Osteocyte (in vitro differentiated cells): ENCODE measurements at places on chromosomes 13 and 19.

DNA sequence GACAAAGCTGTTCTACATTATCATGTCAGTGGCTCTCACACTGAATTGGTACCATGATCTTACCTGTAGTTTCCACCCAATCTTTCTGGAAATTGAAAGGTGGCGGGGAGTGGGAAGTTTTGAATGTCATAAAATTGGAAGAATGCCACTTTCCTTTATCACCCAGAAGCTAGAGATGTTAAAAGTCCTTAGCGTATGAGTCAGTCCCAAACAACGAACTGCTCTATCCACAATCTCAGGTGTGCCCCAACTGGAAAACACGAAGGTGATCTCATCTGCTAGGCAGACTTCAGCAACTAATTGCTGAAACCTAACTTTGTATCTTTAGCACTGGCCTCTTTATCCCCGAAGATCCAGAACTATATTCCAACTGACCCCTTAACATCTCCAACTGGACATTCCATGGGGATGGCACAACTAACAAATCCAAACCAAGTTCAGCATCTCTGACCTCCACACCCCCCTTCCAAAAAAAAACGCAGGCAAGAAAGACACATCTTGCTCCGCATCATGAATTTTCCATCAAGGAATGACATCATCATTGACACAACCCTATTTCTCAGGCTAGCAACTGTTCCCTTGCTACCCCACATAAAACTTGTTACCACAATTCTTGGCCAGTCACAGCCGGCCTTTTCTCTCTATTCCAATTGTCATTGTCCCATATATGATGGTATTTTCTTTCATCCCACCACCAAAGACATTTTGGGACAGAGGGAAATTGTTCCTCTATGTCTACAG lies 175.4 kb downstream of the KLF12 start:
- DNase-seq, result no peak

DNA sequence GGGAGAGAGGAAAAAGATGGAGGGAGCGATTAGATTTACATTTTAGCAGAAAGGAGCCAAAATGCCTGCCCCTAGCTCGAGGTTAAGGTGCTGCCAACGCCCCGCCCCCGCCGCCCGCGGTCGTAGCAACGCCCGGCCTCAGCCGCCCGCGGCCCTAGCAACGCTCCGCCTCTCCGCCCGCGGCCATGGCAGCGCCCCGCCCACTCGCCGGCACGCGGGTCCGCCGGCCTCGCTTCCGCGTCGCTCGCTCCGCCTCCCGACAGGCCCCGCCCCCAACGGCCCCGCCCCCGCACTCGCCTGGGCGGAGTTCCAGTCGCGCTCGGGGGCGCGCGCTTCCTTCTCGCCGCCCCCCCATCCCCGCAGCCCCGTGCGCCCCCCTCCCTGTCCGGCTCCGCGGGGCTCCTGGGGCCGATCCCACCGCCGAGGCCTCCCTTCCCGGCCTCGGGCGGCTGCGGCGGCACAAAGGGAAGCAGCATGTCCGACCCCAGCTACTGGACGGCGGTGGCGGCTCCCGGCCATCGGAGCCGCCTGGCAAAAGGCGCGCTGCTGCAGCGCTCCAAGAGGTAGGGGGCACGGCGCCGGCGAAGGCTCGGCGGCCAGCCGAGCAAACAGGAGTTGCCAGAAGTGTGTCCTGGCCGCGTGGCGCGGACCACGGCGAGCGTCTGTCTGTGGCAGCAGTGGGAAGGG lies 20.3 kb downstream of the MAST3 start:
- DNase-seq, result peak; percentile 95

DNA sequence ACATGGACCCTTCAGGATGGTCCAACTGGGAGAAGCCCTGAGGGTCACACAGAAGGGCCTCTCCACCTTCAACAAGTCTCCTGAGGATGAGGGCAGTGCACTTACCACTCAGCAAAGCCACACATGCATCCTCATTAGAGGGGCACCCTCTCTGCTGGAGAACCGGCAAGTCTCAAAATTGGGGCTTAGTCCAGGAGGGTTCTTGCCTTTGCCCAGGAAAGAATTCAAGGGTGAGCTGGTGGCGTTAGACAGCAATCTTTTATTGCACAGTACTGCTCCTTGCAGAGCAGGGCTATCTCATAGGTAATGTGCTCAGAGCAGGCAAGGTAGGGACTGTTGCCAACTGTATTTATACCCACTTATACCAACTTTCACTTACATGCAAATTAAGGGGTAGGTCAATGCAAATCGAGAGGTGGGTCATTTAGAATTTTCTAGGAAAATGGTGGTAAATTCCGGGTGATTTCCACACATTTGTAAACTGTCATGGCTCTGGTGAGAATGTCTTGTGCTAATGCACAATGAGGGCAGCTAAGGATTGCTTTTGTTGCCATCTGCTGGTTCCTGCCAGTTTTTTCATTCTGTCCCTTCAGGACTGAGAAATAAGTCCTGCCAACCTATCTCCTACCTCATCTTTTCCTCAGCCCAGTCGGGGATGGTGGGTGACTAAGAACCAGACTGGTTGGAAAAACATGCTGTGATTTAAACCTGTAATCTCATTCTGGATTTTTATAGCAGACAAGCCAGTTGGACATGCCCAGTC lies 27.8 kb upstream of the IGSF23 start:
- no peak for DNase-seq

DNA sequence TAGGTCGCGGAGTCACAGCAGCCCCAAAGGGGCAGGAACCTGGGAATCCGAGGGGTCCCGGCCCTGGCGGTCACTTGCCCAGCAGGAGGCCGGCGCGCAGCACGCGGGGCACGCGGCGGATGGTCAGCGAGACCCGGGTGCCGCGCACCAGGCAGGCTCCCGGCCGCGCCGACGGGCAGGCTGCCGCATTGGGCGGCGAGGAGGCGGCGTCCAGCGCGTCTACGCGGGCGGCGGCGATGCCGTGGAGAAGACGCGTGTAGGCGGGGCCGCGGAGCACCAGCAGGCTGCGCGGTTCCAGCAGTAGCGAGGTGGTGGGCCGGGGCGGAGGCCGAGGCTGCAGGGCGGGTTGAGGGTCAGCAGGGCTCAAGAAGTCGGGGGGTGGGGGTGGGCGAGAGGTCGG lies 607 bp upstream of the SYNE4 start:
- peak; percentile 85 for DNase-seq

- DNase-seq, result no peak
Observed at GRCh38 chr19:43735957-43736356, 18.8 kb downstream of the SMG9 start.

- no peak for DNase-seq
Observed at GRCh38 chr19:36916991-36917390, 859 bp downstream of the ZNF568 start.

DNA sequence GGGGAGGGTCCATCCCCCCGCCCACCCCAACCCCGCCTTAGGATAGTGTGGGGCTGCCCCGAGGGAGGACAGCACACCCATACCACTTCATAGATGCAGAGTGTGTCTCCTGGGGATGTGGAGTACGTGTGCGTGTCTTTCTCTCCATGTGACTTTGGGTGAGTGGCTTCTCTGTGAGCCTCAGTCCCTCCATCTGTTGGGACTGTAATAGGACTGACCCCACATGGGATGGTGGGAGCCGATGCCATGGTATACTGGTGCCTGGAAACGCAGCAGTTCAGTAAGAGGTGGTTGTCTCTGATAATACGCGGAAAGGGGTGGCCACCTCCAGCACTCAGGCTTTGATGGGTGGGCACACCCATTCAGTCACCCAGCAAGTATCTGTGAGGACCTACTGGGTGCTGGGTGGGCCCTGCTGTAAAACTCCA lies 816 bp upstream of the PRKD2 start:
- DNase-seq, result no peak

DNA sequence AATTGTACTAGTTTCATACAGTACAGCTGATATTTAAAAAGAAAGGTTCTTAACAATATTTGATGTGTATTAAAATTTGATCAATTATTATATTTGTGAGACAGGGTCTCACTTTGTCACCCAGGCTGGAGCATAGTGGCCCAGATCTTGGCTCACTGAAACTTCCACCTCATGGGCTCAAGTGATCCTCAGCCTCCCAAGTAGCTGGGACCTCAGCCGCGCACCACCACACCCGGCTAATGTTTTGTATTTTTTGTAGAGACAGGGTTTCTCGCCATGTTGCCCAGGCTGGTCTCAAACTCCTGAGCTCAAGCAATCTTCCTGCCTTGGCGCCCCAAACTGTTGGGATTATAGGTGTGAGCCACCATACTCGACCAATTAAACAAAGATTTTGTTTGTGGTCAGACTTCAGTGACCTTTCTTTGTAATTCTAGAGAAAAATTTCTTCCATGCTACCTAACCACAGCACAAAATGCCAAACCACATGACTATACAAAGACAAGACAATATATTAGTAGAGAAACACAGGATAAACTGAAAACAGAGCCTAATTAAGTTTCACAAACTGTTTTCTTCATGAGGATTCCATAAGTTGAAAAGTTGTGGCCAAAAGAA lies 59.6 kb downstream of the RBM26 start:
- DNase-seq, result no peak

DNA sequence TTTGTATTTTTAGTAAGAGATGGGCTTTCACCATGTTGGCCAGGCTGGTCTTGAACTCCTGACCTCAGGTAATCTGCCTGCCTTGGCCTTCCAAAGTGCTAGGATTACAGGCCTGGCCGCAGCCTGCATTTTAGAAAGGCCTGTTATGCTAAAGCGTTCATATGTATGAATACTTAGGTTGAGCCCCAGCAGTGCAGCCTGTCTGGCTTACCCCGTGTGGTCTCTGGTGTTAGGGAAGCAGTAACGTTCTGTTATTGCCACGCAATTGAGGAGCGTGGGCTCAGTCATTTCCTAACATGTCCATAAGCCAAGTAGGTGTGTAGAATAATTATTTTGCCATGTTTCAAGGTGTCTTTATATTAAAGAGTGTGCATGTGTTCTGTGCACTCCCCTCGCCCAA lies 14.3 kb downstream of the HNRNPM start:
- DNase-seq, result no peak

- no peak for DNase-seq
Observed at GRCh38 chr13:43122791-43123190, 99.4 kb downstream of the DNAJC15 start.

DNA sequence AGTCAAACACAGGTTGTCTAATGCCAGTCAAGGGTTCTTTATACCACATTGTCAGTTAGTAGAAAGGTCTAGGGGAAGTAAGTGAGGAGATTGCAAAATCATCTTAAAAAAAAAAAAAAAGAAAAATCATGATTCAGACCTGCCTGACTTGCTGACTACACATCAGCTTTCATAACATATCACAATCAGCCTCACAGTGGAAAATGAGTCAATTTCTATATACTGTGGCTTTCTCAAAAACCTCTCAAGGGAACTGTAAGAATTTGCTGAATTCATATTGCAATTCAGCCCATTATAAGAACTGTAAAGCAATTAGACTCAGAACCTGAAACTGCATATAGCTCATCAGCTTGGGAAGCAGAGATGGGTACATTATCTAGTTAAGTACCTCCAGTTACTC lies 75.3 kb upstream of the GPC6 start:
- DNase-seq, result no peak

DNA sequence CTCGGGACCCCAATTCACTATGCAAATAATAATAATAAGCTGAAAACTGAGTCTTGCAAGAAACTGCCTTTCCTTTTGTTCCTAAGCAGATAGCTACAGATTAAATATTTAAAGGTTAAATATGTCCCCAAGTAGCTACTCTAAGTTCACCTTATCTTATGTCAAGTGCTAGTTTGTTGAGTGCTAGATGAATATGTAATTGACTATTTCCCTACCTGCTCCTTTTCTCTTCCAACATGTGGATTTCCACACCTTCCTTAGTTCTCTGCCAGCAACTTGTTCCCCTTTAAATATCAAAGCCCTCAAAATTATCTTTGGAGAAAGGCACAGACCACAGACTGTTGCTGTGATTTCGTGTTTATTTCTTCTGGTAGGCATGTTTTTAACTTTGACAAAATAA lies 709.2 kb upstream of the SLITRK1 start:
- DNase-seq, result no peak

GRCh38 chr13:106349080-106349931 lies 186.2 kb downstream of the EFNB2 start:
- DNase-seq, result no peak

DNA sequence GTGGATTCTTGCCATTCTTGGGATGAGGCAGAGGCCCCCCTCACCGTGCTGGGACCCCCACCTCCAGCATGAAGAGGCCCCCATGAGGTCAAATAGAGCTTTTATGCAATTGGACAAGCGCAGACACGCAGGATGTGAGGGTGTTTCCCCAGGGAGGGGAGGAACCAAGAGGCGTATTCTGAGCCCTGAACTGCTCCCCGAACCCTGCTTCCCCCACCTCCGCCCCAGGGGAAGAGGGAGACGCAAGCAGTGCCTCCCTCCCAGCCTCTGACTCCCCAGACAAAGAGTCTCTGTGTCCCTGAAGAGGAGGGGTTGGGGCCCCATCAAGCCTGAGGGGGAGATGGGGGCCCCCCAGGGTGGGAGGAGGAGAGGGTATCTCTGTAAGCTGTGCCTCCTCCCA lies 1.3 kb upstream of the RDH8 start:
- DNase-seq, result no peak

GRCh38 chr19:29372461-29372860 lies 153.3 kb upstream of the VSTM2B start:
- peak; percentile 60 for DNase-seq

DNA sequence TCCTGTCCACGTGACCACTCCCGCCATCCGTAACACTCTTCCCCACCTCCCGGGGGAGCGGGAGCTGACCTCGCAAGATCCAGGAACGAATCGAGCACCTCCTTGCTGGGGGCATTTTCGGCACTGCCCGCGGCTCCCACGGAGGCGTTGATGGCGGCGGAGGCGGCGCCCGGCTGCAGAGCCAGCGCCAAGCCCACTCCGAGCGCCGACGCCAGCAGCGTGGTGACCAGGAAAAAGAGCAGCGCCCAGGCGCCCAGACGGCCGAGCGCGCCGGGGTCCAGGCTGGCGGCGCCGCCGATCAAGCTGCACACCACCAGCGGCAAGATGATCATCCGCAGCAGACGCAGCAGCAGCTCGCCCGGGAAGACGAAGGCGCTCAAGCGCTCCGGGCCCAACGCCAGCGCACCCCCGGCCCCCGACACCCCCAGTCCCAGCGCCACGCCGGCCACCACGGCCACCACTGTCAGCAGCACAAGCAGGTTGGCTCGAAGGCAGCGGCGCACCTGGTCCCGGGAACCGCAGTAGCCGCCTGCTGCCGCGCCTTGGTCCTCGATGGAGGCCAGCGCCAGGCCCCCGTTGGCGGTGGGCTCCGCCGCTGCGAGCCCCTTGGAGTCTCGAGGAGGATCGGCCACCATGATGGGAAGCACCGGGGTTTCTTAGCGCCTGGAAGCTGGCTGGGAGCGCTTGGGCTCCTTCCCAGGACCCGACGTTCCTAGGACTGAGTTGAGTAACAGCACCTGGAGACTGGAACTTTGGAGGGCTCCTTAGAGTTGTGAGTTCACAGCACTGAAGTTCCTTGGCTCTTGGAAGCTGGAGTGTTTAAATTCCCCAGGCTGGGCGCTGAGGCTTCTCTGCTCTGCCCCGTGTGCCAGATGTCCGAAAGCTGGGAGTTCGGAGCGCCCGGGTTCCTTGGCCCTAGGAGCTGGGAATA lies 798 bp downstream of the SLC1A5 start:
- DNase-seq, result peak; percentile 87

DNA sequence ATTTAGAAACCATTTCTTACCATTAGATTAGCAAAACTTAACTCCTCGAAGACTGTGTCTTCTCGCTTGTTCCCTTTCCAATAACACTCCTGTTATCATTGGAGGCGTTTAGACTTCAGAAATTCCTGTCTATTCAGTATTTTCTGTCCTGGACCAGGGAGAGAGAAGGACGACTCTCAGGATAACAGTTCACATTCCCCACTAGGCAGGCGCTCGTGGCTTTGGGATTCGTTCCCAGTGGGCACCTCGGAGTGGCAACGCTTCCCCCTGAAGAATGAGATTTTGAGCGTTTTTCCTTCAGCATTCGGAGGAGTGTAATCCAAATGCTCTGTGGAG lies 429 bp upstream of the ZNF225 start:
- DNase-seq, result no peak

GRCh38 chr13:100522618-100523309 lies 65.8 kb downstream of the GGACT start:
- DNase-seq, result peak; percentile 32
